NCI-H1436 treated with DMSO at 0.1 percent for 48 hours (cell line): ENCODE measurements at places on chromosomes 5 and 9.

DNA sequence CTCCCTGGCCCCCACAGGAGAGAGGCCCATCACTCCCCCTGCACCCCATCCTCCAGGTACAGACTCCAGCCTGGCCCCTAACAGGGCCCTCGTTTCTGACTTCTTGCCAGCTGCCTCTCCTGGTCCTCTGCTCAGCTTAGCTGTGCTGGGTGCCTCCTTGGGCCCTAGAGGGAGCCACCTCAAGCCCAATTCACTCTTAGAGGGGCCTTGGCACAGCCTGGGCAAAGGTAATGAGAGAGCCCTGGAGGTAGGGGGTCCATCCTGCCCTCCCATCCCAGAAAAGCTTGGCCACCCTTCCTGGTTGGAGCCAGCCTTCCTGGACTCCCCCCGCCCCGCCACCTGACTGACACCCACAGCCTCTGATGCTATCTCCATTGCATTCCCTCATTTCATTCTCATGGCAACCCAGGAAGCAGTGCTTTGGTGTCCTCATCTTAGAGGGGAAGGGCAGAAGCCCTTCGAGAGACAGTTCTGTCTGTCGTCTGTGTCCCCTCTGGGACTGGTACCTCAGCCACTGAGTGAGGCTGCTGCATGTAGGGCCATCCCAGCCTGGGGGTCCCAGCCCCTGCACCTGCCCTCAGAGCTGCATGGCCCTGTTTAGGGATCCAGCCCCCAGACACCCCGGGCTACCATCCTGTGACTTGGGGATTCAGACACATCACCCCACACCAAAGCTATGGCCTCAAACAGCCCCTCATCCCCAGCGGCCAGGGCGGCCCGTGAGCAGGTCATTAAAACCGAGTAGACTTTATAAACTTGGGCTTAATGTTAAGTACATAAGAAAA lies 95.5 kb downstream of the BARX1 start:
- DNase-seq: no peak

- DNase-seq: no peak
These were observed 157.3 kb downstream of the PPP2R2B start for GRCh38 chr5:146721073-146721815.

DNA sequence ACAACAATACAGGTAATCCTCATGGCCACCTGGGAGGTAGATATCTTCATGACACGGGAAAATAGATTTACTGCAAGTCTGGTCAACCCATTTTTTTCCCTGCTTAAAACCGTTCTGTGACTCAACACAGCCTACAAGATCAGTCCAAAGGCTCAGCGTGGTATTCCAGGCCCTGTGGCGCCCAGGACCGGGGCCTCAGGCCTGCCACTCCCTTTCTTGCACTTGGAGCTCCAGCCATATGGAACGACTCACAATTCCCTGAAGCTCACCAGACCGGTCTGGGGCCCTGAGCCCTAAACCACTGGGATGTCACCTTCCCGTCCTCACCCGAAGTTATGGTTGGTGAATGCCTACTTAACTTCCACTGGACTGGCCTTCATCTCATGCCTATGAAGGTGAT lies 6.5 kb upstream of the MLANA start:
- DNase-seq: no peak

- no peak for DNase-seq
These were observed 939.7 kb downstream of the NR2F1-AS1 start for GRCh38 chr5:92641031-92641962.

DNA sequence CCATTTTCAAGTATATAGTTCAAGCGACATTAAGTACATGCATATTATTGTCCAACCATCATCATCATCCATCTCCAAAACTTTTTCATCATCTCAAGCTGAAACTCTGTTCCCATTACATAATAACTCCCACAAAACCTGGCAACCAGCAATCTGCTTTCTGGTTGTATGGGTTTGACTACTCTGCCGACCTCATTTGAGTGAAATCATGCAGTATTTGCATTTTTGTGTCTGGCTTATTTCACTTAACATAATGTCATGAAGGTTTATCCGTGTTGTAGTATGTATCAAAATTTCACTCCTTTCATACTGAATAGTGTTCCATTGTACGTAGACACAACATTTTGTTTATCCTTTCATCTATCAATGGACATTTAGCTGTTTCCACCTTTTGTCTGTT lies 74.8 kb downstream of the SGCD start:
- DNase-seq: no peak

DNA sequence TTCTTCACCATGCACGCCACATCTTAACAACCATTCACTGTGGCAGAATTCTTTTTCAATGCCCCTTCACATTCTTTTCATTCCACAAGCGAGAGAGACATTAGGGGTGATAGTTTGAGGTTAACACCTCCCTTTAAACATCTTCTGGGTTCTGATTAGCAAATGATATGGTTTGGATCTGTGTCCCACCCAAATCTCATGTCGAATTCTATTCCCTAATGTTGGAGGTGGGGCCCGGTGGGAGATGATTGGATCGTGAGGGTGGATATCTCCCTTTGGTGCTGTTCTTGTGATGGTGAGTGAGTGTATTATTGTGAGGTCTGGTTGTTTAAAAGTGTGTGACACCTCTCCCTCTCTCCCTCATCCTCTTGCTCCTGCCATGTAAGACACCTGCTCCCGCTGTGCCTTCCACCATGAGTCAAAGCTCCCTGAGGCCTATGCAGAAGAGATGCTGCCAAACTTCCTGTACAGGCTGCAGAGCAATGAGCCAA lies 46.1 kb upstream of the RAI14 start:
- no peak for DNase-seq

DNA sequence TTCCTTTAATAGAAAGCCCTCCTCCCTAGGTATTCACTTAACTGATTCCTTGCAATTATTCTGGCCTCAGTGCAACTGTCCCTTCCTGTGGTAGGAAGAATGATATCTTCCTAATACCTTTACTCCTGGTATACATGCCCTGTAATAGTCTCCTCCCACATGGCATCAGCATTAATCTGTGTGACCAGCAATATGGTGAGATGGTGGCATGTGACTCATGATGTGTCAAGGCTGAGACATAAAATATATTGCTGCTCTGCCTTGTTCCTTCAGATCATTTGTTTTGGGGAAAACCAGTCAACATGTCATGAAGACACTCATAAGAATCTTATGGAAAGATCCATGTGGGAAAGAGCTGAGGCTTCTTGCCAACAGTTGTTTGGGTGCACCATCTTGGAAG lies 149.1 kb upstream of the TRPM3 start:
- no peak for DNase-seq

- no peak for DNase-seq
These were observed 140.1 kb upstream of the PPP1R26 start for GRCh38 chr9:135339378-135339973.

DNA sequence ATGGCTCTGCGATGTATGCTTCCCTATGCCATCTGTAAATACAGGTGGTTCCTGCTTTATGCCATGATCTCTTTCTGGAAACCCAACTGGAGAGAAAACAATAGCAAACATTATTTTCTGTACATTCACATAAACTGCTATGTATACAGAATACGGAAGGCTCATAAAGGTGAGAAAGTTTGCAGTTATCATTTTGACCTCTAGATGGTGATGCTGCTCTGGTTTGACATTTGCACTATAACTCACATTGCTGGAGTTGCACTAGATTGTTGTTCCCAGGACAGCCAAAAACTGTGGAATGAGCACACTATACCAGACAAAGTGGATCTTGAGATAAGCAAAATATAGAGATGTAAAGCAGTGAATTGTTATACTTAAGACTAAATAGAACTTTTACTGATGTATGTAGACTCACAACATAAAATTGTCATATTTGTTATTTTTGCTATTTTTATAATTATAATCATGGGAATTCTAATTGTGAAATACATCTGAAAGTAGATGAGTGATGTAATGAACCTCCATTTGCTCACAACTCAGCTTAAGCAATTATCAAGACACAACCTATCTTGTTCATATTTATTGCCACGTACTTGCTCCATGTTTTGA lies 246.5 kb downstream of the PTPRD start:
- DNase-seq: peak; percentile 21

- DNase-seq: no peak
These were observed 21.4 kb downstream of the COL27A1 start for GRCh38 chr9:114176624-114177291.
